Stimulated activated memory B cell treated with anti-CD40 and anti-IgM and Interleukin-4, amounts not matched to agents 10 μg/mL and 1 μg/mL and 100 μg/mL, for 72 hours (primary cell): ENCODE measurements at places on chromosomes 7 and 10.
A peak's percentile ranks its signal among the peaks of the same experiment; 100 is the strongest.

- H3K4me1 ChIP-seq, result no peaks in the 10 kb centered on the region
- H3K27me3 ChIP-seq, result no peaks in the 10 kb centered on the region
- no peaks in the 10 kb centered on the region for H3K36me3 ChIP-seq
- no peak overlapping the region for H3K4me3 ChIP-seq
- H3K27ac ChIP-seq, result no peak overlapping the region
- no peak for ATAC-seq
These were observed 322.4 kb downstream of the HGF start for GRCh38 chr7:81447351-81447952.

- H3K27me3 ChIP-seq, result no peaks in the 10 kb centered on the region
- ATAC-seq, result no peak
- H3K4me1 ChIP-seq, result no peaks in the 10 kb centered on the region
- no peaks in the 10 kb centered on the region for H3K36me3 ChIP-seq
These were observed 572.5 kb downstream of the POM121L12 start for GRCh38 chr7:53607961-53608360.

GRCh38 chr7:141550386-141551093, 670 bp upstream of the AGK start:
- H3K27ac ChIP-seq, result peak overlapping the region; percentile 91
- H3K36me3 ChIP-seq, result peaks cover 13% of the 10 kb centered on the region
- H3K4me1 ChIP-seq, result peaks cover 33% of the 10 kb centered on the region
- peak overlapping the region; percentile 89 for H3K4me3 ChIP-seq
- H3K27me3 ChIP-seq, result no peaks in the 10 kb centered on the region

GRCh38 chr10:48948470-48949037, 8.9 kb upstream of the LRRC18 start:
- H3K36me3 ChIP-seq, result peaks cover 88% of the 10 kb centered on the region
- no peak overlapping the region for H3K27ac ChIP-seq
- H3K4me3 ChIP-seq, result no peak overlapping the region
- H3K27me3 ChIP-seq, result no peaks in the 10 kb centered on the region

GRCh38 chr10:122490786-122491680, 29.7 kb downstream of the HTRA1 start:
- no peaks in the 10 kb centered on the region for H3K36me3 ChIP-seq
- no peak overlapping the region for H3K4me3 ChIP-seq
- H3K27me3 ChIP-seq, result peaks cover 26% of the 10 kb centered on the region
- no peak for ATAC-seq
- no peaks in the 10 kb centered on the region for H3K4me1 ChIP-seq

DNA sequence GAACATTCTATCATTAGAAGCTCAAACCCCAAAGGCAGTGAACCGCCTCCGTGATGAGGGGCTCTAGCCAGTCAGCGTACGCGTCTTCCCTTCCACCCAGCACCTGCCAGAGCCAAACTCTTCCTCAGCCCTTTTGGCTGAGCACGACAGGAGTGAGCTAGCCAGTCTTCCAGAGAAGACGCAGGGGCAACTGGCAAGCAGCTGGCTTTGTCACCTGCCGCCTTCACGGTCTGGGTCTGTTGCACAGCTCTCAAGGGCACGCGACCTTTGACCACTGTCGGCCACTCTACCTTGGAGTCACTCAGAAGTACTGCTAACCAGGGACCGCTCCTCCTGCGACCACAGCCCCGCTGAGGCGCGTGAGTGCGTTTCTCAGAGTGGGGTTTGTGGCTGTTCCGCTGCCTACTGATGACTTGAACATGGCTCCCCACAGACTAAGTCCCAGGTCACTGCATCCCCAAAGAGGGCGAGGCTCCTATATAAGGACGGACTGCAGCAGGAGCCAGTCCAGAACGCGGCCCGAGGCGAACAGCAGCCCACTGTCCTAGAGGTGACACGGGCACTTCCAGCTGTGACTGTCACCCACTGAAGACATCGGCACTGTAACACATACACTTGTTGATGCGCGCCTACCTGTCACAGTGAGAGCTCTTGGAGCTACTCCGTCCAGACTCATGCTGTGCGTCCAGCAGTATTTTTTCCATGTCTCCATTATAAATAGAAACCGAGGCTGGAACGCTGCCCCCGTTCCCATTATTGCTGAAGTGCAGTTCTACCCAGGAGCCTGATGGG, 8.4 kb downstream of the BNIP3 start:
- H3K27ac ChIP-seq, result peak overlapping the region; percentile 69
- H3K4me1 ChIP-seq, result peaks cover 28% of the 10 kb centered on the region
- ATAC-seq, result peak; percentile 52
- peaks cover 56% of the 10 kb centered on the region for H3K36me3 ChIP-seq
- H3K4me3 ChIP-seq, result peak overlapping the region; percentile 62

DNA sequence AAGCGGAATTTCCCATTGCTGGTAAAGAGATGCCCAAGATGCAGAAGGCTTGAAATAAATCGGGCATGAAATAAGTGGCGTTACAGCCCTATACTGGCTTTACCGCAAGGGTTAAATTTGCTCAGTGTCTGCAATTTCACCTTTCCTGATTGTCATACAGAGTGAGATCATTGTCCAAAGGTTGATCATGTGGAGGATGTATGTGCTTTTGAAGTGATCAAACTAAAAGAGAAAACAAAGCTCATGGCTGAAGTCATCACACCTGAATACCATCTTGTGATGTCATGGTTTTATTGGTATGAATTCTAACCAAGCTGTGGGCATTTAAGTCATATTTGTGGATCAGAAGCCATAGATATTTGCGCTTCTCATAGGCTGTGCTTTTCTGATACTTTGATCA, 635.5 kb downstream of the AUTS2 start:
- no peaks in the 10 kb centered on the region for H3K27me3 ChIP-seq

DNA sequence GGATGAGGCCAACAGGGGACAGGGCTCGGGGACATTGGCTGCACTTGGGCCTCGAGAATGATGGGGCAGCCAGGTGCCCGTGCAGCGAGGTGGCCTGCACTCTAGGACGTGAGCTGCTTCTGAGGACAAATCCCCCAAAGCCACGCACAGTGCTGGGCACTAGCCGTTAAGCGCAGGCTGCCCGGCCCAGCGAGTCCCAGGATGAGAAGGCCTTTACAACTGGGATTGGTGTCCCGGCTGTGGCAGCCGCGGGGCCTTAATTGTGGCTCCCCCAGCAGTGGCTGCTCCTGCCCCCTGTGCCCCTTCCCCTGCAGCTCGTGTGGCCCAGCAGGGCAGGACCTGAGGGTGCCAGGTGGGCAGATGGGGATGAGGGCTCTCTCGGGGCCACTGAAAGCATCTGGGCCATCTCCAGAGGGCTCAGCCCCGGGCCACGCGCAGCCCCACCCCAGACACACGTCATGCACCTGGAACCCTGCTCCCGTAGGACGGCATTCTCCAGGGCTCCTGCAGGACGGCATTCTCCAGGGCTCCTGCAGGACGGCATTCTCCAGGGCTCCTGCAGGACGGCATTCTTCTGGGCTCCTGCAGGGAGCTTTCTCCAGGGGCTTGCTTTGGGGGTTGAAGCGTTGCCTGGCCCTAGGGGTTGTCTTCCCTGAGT, 6.6 kb downstream of the PWWP2B start:
- no peak overlapping the region for H3K27ac ChIP-seq
- H3K4me3 ChIP-seq, result no peak overlapping the region
- H3K4me1 ChIP-seq, result peaks cover 67% of the 10 kb centered on the region

DNA sequence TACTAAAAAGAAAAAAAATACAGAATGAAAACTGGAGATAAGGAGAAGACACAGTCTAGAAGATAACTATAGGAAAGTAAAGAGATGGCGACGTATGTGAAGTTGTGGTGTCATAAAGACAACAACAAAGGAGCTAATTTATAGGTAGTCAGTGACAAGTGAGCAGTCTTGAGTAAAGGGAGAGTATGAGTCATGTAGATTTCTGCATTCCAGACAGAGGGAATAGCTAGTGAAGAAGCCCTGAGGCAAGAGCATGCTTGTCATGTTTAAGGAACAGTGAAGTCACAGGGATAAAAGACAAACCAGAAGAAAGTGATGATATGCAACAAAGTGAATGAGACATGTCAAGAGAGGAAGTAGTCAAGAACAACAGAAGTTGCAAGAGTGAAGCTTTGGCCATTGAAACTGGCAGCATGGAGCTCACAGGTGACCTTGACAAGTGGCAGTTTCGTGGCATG, 2.3 kb upstream of the MIOS start:
- no peaks in the 10 kb centered on the region for H3K27me3 ChIP-seq
- peaks cover 17% of the 10 kb centered on the region for H3K36me3 ChIP-seq
- no peak for ATAC-seq
- H3K27ac ChIP-seq, result no peak overlapping the region
